ENCODE measurements at places on chromosomes 12 and 14.

- DNase-seq: peak; percentile 14
These were observed 170.6 kb upstream of the CCDC196 start for GRCh38 chr14:66315548-66315947.

DNA sequence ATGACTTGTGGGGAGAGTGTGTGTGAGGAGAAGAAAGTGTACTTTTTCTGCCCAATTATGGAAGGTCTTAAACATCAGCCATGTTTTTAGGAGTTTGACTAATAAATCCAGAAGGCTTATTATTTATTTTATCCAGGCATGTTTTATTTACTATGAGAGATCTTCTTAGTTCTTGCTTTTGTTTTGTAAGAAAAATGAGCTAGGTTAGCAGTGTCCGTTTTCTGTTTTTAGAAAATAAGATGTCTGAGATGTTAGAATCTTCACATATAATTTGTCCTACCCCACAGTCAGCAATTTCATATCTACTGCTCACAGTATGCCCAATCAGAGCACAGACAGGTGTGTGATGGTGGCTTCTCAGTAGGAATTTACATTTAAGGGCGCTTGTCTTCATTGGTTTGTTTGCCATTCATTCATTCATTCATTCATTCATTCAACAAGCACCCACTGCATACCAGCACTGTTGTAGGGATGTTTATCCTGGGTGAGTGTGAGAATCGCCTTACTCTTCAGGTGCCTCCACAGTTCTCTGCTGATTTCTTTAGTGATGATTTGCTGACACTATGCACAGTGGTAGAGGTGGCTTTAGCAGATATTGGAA is 83.2 kb downstream of the CRADD start:
- no peak for DNase-seq

DNA sequence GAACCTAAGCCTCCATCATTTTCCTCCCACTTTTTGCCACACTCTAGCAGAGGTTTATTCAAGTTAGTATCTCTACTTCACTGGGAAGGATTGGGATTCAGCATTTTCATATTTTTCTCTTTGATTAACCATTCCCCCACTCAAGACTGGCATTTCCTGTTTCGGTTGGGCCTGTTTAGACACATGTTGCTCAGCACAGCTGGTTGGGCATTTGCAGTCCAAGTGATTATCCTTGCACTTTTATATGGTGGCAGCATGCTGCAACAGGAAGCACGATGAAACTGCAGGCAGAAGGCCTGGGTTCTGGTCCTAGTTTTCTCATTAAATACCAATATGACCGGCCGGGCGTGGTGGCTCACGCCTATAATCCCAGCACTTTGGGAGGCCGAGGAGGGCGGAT is 182.9 kb upstream of the GRIN2B start:
- no peak for DNase-seq

- DNase-seq: no peak
These were observed 93.1 kb downstream of the SLC5A8 start for GRCh38 chr12:101116911-101117310.

DNA sequence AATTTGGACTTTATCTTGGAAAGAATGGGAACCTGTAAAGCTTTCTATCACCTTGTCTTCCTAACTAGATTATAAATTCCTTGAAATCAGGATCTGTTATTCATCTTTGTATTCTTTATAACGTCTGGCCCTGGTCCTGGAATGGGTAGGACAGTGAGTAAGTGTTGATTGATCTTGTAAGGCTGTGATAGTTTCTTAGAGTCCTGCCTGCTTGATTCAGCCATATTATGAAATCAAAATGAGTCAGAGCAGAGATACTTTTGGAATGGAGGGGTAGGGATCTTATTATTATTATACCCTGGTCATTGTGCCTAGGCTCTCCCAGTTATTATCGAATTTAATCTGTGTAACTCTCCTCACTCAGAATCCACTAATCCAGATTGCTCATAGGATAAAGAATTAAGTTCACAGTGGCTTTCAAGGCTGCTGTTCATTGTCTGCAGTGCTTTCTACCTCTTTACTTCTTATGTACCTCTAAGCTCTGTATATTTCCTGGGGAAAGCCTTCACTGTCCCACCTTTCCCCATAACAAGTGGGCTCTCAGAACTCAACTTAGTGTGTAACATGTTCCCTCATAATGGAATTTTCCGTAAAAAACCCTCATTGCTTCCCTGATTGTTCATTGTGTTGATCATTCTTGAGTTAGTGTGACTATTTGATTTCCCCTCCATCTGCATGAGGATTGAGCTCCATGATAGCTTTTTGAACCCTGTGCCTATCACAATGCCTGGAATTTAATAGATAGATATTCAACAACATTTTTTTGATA is 93.3 kb downstream of the DAAM1 start:
- DNase-seq: no peak

DNA sequence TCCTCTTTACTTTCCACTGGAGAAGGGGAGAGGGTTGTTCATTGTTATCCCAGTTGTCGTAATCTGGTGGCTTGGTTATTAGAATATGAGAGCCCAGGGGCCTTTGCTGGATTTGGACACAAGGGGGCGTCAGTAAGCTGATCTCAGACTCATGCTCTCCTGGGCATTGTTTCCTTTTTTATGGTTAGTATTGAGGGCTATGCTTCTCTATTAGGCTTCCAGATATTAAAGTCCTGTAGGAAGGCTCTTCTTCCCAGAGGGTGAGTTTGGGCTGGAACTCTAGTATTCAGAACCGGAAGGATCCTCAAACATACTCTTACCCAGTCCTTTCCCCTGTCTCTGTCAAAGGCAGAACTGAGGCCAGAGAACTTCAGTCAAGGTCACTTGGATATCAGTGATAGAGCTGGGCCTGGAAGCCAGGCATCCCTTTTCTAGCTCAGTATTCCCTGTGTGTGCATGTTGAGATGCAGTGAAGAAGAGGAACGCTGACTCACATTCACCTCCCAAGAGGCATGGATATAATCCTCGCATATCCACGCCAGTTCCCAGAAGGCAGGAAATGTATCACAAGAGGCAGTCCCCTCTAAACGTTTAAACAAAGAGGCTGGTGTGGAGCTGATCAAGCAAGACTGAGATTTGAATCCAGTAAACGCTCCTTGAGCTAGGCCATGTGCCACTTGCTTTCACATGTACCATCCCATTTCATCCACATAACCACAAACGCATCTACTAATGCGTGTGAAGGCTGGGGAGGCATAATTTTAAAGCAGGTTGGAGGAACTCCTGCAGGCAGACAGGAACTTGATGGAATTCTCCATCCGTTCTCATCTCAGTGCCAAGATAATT is 41.6 kb downstream of the UBE3B start:
- peak; percentile 73 for DNase-seq

DNA sequence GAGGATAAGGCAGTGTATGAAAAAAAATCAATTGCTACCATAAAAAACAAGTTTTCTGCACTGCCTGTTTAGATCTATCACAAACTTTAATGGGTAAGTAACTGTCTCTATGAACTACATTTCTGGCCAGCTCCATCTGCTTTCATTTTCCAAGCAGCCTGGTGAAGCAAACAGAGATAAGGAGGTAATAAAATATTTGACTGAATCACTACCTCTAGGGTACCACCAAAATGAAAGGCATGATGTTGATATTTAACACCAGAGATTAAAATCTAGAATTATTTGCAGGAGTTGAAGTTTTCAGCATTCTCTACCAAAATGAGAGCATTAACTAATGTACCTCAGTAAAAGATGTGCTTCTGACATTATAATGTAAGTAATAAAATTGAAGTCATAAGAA is 863.5 kb upstream of the MGAT4C start:
- DNase-seq: no peak

DNA sequence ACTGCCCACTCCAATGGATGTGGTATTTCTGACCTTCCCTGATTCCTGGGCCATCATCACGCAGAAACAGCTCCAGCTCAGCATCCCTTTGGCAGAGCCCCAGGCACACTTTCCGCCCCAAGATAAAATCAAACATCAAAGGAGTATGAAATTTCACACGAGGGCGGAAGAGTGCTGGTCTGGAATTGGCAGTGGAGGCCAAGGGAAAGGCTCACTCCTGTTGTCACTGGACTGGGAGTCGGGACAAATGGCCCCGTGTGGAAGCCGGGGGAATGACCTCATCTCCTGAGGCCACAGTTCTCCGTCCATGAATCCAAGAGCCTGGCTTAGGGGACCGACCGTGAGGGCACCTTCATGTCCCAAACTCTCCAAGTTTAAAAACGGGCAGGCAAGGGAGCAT is 40.9 kb downstream of the FZD10 start:
- no peak for DNase-seq

Data from neural progenitor cell (in vitro differentiated cells).